ENCODE measurements at places on chromosomes 7 and 10.

- no peak for DNase-seq
Observed at GRCh38 chr10:34396663-34397062, 418.4 kb downstream of the PARD3 start.

GRCh38 chr7:123724817-123725253 is 24.0 kb downstream of the WASL start:
- no peak for DNase-seq

GRCh38 chr10:1022413-1022812 is 3.2 kb downstream of the IDI2 start:
- DNase-seq = no peak

GRCh38 chr7:1197997-1198625 is 34.6 kb upstream of the UNCX start:
- no peak for DNase-seq

GRCh38 chr7:73851410-73852338 is 9.3 kb upstream of the TMEM270 start:
- no peak for DNase-seq

GRCh38 chr7:143455942-143456341 is 12.7 kb downstream of the TAS2R60 start:
- no peak for DNase-seq

GRCh38 chr10:99461230-99461629 is 30.8 kb upstream of the GOT1 start:
- no peak for DNase-seq

- DNase-seq = no peak
Observed at GRCh38 chr10:77120012-77120411, 517.6 kb downstream of the KCNMA1 start.

DNA sequence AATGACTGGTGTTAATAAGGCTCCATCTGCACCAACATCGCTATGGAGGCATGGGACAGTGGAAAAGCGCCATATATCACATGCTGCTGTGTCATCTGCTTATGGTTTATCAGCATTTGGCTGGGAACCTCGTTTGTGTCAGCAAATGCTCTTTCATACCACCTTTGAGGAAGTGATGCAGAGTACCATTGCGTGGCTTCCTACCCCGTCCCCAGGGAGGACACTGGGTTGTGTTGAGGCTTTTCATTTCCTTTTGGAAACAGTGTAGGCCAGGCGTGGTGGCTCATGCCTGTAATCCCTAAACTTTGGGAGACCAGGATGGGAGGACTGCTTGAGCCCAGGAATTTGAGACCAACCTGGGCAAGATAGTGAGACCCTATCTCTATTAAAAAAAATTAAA is 6.8 kb downstream of the TACR2 start:
- DNase-seq = no peak

GRCh38 chr10:33183655-33184054 is 150.8 kb downstream of the NRP1 start:
- DNase-seq = no peak

- DNase-seq = no peak
Observed at GRCh38 chr7:146542101-146542500, 425.5 kb downstream of the CNTNAP2 start.

- DNase-seq = no peak
Observed at GRCh38 chr7:130943336-130943901, 209.4 kb upstream of the KLF14 start.

DNA sequence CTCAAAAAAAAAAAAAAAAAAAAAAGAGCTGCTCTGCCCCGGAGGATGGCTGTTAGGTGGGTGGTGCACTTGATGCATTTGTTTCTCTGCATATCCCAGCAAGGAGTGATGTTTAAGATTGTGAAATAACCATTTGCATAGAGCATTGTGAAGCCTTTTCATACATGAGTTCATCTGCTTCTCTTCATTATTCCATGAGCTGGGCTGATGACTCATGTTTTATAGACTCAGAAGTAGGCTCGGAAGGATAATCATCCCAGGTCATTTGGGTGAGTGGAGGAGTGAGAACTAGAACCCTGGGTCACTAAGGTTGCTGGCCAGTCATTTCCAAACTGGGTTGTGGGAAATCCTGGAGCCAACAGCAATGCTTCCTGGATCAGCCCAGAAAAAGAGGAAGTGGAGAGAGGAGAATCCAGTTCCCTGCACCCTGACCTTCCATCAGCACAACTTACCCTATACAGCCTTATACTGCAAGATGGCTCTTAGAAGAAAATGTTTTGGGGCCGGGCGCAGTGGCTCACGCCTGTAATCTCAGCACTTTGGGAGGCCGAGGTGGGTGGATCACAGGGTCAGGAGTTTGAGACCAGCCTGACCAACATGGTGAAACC is 45.3 kb downstream of the TACC2 start:
- no peak for DNase-seq

GRCh38 chr10:32204606-32205005 is 142.4 kb downstream of the EPC1 start:
- DNase-seq = no peak

DNA sequence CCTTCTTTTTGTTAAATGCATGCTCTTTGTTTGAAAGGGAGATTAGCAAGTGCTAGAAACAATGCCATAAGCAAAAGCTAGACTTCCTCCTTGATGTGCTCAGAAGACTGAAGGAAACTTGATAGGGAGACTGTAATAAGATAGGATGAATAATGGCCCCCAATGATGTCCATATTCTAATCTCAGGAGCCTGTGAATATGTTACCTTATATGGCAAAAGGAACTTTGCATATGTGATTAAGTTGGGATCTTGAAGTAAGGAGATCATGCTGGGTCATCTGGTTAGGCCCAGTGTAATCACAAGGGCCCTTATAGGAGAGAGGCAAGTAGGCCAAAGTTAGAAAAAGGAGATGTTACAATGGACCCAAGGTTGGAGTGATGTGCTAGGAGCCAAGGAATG is 13.6 kb upstream of the LIPM start:
- no peak for DNase-seq

DNA sequence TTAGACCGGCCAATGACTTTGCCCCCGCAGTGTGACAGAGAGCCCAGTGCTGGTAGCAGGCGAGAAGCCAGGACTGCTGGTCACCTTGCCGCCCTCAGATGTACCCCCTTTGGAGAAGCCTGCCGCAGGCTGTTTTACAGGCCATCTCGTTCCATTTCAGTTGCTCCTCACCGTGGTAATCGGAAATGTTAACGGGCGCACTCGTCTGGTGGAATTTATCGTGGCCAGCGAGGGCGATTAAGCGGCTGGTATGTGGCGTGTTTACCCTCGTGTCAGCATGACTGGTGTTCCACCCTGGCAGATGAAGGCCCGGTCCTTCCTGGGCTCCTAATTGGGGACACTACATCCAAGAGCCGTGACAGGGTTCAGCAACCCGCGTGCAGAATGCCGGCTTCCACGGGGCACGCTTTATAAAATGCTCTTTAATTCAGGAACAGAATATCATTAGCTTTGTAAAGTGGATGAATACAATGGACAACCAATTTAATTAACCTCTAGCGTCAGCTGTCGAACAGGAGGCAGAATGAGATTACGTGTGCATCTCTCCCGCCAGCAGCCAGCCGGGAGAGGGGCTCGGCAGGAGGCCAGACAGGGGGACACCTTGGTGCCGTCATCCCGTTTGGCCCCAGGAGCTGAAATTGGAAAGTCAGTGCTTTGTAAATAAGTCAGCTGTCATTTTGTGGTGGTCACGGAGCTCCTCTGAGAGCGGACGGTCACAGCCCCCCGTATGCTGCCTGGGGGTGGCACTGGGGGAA is 108.3 kb downstream of the NKX6-2 start:
- no peak for DNase-seq

DNA sequence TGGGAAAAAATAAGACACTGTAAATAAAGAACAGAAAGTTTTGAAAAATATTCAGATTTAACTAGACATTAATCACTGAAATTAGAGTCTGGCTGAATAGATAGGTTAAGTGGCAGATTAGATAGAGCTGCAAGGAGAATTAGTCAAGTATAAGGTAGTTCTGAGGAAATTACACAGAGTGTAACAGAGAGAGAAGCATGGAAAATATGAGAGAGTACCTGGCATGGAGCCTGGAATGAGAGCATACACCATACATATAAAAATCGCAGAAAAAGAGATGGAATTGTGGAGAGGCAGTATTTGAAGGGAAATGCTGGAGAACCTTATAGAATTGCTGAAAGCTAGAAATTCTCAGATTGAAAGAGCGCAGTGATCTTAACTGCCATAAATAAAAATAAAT is 46.9 kb downstream of the ZNRF2 start:
- no peak for DNase-seq

- DNase-seq = no peak
Observed at GRCh38 chr7:35866186-35866585, 65.3 kb downstream of the SEPTIN7 start.

DNA sequence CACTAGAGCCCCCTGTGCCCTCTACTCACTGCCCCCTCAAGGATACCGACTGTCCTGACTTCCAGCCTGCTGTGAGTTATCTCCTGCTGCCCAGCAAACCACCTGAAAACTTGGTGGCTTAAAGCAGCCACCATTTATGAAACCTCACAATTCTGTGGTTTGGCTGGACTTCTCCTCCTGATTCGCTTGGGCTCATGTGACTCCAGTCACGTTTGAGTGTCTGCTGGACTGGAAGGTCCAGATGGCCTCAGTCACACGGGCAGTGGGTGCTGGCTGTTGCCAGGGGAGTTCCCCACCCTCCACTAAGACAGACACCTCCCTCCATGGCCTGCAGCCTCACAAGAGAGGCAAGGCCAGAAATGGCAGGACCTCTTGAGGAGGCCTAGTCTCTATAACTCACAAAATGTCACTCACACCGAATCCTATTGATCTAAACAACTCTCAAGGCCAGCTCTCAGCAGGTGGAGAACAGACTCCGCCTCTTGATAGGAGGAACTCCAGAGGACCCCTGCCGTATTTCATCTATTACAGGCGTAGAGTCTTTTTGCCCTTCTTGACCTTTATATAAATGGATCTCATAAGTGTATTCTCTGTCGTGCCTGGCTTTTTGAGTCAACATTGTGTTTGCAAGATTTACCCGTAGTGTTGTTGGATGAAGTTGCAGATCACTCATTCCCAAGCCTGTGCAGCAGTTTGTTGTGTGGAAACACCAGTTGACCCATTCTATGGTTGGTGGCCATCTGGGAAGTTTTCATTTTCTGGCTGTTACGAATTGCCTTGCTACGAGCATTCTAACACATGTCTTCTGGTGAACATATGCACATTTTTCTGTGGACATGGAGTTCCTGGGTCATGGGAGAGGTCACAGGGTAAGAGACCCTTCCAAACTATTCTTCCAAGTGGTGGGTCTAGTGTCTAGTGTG is 48.3 kb downstream of the ZMIZ1 start:
- DNase-seq = no peak

- DNase-seq = no peak
Observed at GRCh38 chr10:35464825-35465456, 128.6 kb downstream of the CCNY start.

GRCh38 chr10:12081470-12081869 is 12.7 kb downstream of the DHTKD1 start:
- DNase-seq = no peak
